Trophoblast cell (in vitro differentiated cells and primary cell): ENCODE measurements at places on chromosomes 5 and 9.
A peak's percentile ranks its signal among the peaks of the same experiment; 100 is the strongest.

DNA sequence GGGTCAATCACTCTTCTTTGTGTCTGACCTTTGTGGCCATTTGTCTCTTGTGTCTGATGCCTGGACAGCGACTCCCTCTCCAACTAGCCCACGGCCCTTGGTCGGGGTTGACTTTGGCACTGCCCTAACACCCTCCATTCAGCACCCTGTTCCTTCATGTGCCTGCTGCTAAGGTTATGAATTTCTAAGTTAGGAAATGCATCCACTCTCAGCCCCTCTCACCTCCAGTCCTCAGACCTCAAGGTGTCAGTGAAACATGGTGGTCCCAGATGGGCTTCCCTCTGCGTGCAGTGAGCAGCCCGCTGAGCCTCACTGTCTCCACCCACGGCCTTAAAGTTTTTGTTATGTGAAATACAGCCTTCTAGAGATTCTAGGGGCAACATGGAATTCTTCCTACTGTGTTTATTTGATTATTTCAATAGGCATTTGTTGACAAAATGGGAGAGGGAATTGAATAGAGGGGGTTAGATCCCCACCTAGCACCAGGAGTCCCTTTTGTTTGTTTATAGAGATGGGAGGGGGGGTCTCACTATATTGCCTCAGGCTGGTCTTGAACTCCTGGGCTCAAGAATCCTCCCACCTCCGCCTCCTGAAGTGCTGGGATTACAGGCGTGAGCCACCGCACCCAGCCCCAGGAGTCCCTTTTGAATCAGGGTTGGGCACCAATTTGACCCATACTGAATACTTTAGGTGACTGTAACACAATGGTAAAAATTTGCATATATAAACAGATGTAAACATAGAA, 1.6 kb upstream of the GLIPR2 start:
- no peak for DNase-seq

DNA sequence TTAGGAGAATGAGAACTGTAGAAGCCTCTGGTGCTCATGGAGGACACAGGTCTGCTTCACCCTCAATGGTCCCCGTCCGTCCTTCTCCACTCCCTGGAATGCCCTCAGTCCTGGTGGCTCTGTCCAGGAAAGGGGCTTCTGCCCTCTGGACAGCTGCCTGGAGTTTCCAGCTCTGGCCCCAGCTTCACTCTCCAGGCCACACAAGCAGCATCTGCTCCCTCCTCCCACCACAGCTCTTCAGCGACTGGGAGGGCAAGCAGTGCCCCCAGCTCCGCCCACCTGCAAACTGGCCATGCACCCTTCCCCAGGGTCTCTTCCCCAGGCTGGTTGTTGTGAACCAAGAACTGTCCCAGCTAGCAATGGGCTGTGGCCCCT, 4.7 kb downstream of the SARDH start:
- no peak for DNase-seq

DNA sequence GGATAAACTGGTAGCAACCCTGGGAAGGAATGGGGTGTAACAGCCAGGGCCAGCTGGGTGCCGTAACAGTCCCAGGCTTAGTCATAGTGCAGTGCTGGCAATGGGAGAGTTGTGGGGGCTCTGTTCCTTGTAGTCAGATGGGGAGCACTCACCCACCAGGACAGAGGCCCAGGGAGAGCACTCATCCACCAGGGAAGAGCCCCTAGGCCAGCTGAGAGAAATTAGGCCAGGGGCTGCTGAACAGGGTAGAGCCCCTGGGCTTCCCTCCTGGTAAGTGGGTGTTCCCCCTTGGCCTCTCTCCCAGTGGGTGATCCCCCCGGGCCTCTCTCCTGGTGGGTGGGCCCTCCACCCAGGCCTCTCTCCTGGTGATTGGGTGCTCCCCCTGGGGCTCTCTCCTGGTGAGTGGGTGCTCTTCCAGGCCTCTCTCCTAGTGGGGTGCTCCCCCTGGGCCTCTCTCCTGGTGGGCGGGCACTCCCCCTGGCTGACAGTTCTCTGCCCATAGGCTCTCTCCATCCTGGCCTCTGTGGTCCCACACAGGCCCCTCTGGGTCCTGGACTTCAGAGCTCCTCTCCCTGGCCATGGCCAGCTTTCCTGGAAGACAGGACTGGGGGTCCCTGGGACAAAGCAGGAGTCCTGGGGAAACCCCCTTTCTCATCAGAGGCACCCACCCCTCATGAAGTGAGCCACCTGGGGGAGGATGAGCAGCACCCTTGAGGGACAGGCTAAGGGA, 13.4 kb downstream of the FGD3 start:
- DNase-seq = no peak

- DNase-seq = no peak
Measured at GRCh38 chr9:38334234-38334633, 58.3 kb upstream of the ALDH1B1 start.

- peak; percentile 46 for DNase-seq
Measured at GRCh38 chr5:56069652-56070226, 75.0 kb upstream of the IL6ST start.

- no peak for DNase-seq
Measured at GRCh38 chr5:31232273-31232888, 38.9 kb downstream of the CDH6 start.

GRCh38 chr5:56588131-56588487, 227.2 kb upstream of the MAP3K1 start:
- DNase-seq = no peak

DNA sequence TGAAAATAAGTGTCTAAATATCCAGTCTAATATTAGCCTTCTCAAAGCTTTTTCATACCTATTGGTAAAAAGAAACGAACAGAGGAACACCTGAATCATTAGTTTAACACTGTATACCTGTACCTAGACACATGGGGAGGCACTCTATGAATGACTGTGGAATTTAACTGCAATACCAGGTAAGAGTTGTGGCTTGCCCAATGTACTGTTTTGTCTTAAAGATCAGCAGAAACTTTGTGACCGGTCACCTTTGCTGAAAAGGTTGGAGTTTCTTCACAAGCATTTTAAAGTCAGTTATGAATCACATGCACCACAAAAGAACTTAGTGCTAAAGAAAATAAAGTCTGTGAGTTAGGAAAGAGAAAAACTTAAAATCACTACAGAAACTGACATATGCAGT, 2.4 kb downstream of the PGGT1B start:
- DNase-seq = no peak

GRCh38 chr9:93600504-93600903, 24.1 kb downstream of the PHF2 start:
- DNase-seq = no peak

DNA sequence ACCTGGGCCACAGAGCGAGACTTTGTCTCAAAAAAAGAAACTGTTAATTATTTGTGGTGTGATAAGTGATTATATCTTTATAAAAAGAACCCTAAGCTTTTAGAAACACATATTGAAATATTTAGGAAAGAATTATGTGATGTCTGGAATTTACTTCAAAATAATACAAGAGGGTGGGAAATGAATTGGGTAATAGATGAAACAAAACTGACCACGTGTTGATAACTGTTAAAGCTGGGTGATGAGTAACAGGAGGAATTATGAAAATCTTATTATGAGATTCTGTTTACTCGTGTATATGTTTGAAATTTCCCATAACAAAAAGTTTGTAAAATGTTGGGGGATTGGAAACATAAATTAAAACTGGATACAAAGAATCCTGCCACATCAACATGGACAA, 33.0 kb upstream of the PPP2CA start:
- DNase-seq = no peak

DNA sequence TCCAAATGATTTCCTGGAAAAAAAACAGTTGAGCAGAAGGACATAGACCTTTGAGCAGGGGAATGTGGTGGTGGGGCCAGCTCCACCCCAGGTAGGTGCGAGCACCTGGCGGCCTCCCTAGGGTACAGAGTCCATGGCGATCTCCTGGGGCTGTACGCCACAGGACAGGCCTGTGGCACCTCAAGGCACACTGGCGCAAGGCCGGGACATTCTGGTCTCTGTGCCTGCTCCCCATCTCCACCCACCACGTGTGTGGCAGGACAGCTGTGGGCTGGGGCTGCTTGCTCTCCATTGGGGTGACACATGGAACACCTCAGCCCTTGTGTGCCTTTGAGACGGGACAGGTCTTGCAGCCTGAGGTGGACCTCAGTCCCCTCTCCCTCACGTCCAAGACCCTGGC, 25.2 kb downstream of the WNK2 start:
- DNase-seq = no peak

DNA sequence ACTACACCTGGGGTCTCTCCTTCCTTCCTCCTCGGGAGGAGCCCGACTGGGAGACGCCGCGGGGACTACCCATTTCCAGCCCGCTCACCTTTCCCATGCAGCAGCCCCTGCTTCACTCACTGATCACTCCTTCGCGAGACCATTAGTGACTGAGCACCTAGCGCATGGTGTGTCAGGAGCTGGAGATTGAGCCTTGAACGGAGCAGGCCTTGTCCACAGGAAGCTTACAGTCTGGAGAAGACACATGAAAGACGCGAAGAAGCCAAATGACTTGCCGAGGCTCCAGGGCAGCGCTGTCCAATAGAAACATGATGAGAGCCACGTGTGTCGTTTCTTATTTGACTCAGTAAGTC, 283 bp upstream of the CFAP90 start:
- no peak for DNase-seq

DNA sequence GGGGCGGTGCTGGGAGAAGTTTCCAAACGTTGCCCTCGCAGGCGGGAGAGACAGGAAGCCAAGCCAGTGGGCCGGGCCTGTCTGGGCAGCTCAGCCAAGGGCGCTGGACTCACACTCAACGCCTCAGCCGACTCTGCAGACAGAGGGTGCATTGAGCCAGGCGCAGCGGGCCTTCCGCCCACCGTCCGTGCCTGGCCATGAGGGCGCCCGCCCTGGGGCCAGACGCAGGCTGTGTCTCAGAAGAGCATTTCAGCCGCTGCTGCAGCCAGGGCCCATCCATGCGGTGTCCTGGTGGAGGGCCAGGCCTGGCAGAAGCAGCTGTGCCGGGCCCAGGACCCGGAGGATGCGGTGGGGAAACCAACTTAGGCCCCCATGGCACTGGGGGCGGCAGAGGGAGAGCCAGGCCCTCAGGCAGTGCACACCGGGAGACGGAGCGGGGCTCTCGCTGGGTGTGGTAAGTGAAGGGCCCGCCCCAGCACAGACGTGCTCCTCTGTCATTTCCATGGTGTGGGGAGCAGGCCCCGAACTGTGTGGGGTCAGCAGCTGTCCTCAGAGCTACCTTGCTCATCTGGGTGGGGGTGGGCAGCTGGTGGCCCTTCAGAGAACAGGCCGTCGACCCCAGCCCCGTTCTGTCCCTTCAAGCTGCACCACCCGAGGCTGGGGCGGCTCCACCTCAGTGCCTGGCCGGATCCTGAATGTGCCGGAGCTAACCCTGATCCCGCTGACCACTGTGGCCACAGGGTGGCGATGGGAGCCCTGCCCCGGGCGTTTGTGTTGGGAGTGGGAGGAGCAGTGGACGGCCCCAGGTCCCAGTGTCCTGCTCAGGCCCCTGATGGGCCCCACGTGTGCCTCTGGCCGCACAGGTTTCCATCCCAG, 18.0 kb downstream of the DNLZ start:
- DNase-seq = peak; percentile 74

GRCh38 chr9:16325966-16326365, 544.5 kb downstream of the BNC2 start:
- DNase-seq = no peak

GRCh38 chr9:78238046-78239038, 2.5 kb downstream of the CEP78 start:
- no peak for DNase-seq

DNA sequence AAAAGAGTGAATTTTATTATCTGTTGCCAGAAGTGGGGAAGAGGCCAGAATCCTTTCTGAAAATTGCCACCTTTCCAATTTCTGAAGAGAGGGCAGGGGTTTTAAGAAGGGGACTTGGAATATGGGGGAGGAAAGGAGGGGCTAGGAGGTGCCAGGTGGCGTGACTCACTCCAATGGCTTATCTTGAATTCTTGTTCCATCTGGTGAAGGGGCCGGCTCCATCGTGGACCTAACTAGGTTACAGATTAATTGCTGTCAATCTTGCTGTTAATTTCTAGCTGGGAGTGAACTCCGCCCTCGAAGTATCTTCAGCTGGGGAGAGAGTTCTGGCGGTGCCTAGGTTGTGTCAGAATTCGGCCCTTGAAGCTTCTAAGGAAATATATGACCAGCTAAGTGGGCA, 138.7 kb downstream of the YTHDC2 start:
- DNase-seq = no peak

DNA sequence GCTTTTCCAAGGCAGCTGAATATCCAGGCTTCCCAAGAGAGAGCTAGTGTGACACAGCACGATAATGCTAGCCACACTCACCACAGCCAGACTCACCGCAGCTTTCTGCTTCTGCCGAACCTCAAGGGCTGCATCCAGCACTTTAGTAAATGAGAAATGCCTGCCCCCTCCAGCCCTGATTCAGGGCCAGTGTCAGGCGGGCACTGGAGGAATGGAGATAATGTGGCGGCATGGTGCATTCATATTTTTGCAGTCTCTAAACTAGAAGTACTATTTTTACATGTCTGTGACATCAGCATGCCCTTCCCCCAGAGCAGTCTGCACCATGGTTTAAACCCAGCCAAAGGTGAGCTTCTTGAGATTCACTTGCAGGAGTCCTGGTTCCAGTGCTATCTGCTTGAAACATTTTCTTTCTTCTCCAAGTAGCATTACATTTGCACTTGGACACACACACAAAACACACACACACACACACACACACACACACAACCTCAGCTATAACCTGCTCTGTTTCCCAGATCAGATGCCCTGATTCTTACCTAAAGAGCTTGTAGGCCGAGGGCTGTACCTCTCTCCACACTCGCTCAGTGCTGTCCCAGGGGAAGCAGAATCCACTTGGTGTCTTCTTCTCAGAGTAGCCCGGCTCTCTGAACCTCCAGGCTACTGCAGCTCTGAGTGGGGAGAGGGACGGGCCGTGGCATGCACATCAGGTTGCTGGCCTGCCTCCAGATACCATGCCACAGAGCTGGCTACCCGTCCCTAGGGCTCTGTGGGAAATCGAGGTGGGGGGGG, at the start of gene FGF1:
FGF1 (minus strand) TSS at position 673 of the 792 bp plus-strand sequence. CDS start 71,963 bp downstream, outside the sequence.
- peak; percentile 23 for DNase-seq

DNA sequence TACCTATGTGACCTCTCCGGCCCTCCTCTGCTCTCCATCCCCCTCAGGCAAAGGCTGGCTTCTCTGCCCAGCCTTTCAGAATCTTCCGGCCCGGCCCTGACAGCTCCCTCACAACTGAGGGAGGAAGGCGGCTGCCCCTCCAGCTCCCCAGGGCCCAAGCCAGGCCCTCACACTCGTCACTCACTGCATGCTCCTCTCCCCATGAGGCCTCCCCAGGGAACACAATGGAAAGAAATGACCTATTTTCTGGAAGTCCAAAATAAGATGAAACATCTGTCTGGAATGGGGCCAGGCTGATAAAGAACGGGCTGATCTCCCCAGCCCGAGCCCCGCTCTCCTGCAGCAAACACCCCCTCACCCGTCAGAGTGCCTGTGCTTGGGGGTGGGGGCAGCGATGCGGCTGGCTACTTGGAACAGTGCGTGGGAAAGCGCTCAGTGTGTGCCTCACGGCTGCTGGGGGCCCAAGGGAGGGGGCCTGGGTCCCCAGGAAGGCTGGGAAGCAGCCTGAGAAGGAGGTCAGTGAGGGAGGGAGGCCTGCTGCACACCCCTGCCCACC, 11.3 kb downstream of the PDGFRB start:
- no peak for DNase-seq

- DNase-seq = no peak
Measured at GRCh38 chr5:80372780-80373179, 35.1 kb upstream of the ZFYVE16 start.
